DMS53 (cell line): ENCODE measurements at places on chromosomes 5 and 9.

- DNase-seq: no peak
These were observed 102.2 kb downstream of the SERINC5 start for GRCh38 chr5:80153586-80154126.

DNA sequence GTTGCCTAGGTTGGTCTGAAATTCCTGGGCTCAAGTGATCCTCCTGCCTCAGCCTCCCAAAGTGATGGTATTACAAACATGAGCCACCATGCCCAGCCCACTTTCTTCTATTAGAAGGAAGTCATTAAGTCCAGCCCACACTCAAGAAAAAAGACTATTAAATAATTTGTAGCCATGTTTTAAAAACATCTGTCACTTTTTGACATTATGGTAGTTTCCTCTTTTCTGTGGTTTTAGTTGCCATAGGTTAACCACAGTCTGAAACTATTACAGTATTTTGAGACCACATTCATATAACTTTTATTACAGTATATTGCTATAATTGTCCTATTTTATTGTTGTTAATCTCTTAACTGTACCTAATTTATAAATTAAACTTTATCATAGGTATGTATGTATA lies 31.9 kb upstream of the C5orf24 start:
- no peak for DNase-seq

DNA sequence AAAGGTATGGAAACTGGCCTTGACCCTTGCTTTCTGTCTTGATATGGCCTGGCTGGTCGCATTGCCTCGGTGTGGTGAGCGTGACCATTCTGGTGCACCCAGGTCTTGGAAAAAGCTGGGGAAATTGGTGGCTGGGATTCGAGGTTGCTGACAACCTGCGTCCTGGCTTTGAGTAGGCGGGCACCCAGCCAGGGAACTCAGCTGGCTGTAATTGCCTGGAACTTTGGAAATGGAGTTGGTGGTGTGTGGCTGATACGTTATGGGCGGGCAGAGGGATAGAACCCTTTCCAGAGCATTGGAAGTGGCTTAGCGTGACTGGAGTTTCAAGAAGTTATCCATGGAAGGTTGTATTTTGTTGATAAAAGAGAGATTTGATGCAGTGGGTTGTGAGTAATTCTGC lies 35.2 kb downstream of the KCNMB1 start:
- no peak for DNase-seq

GRCh38 chr5:96576876-96577275 lies 85.3 kb upstream of the CAST start:
- no peak for DNase-seq

DNA sequence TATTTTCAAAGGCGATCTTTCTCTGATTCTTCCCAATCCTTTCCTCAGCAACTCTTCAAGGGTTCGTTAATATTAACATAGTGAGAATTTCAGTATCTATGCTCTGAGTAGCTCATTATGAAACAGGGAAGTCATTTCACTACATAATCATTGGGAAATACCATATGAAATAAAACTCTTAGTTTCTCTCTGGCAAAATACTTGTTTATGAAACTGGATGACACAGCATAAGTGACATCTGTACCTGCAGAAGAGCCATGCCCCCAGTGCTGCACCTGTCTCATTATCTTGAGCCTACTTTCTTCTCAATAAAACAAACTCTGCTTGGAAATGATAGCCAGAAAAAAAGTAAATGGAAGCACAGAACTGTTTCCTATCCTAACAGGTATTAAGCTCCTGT lies 33.8 kb upstream of the OTULIN start:
- DNase-seq: peak; percentile 16

DNA sequence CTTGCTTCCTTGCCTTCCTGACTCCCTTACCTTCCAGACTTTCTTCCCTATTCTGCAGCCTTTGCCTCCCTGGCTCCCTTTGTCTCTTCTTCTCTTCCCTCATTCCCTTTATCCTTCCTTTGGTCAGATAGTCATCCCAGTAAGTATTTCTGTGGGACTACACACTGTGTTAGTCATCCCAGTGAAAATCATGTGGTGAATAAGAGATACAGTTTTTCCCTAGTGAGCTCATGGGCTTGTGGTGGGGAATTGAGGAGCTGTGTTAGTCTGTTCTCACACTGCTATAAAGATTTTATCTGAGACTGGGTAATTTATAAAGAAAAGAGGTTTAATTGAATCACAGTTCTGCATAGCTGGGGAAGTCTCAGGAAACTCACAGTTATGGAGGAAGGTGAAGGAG lies 109.8 kb upstream of the EDIL3 start:
- DNase-seq: no peak

DNA sequence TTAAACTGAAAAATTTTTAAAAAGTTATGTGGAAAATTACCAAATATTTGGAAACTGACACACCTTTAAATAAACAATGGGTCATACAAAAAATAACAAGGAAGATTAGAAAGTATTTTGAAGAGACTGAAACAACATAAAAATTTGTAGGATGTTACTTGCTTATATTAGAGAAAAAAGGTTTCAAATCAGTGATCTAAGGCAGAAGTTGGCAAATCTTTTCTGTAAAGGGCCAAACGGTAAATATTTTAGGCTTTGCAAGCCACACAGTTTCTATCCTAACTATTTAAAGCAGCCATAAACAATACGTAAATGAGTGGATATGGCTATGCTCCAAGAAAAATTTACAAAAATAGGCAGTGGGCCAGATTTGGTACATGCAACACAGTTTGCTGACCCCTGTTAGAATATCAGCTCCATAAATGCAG lies 81.3 kb downstream of the OXCT1 start:
- no peak for DNase-seq

- peak; percentile 76 for DNase-seq
These were observed 57.4 kb upstream of the PRSS3 start for GRCh38 chr9:33737811-33738606.

GRCh38 chr5:124708086-124708485 lies 38.4 kb downstream of the ZNF608 start:
- no peak for DNase-seq

GRCh38 chr5:115555084-115555633 lies 10.6 kb upstream of the FEM1C start:
- DNase-seq: no peak

- DNase-seq: no peak
These were observed 639.4 kb downstream of the PDE4D start for GRCh38 chr5:59254055-59254687.

- no peak for DNase-seq
These were observed 101.9 kb downstream of the MACIR start for GRCh38 chr5:103360475-103360874.

DNA sequence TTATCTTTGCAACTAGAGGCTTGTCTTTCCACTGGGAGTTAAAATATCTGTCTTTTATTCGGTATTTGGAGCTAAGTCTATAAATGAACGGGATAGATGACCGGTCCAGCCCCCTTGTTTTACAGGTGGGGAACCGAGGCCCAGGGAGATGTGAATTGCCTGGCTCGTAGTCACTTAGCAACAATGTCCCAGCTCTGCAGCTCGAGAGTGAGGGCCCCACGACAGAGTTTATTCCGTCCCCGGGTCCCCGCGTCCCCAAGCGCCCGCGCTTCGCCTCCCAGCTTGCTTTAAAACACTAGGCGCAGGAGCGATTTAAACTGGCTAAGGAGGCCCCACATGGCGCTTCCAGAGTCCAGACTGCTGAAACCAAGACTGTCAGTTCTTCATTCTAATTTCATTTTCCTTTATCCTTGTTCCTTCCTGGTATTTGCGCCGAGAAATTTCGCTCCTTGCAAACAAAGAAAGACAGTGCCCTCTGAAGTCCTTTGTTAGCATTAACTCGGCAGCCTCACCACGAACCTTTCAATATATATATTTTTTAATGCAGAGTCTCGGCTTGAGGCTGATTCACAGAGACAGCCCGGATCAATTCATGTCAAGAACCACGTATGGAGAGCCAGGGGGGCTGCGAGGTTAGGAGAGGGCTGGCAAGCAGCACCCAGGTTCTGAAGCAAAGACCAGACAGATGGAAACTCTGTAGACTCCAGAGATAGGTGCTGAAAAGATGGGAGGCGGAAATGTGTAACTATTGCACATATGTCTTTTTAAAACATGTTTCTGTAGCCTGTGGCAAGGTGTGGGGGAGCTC lies 1.4 kb upstream of the ENC1 start:
- peak; percentile 88 for DNase-seq

GRCh38 chr9:136512651-136513071 lies 29.8 kb upstream of the SEC16A start:
- peak; percentile 35 for DNase-seq

GRCh38 chr9:19967216-19967887 lies 178.5 kb upstream of the SLC24A2 start:
- no peak for DNase-seq

- no peak for DNase-seq
These were observed 22.6 kb upstream of the NOTCH1 start for GRCh38 chr9:136568288-136569081.

GRCh38 chr9:112664531-112664930 lies 53.4 kb downstream of the INIP start:
- DNase-seq: no peak

DNA sequence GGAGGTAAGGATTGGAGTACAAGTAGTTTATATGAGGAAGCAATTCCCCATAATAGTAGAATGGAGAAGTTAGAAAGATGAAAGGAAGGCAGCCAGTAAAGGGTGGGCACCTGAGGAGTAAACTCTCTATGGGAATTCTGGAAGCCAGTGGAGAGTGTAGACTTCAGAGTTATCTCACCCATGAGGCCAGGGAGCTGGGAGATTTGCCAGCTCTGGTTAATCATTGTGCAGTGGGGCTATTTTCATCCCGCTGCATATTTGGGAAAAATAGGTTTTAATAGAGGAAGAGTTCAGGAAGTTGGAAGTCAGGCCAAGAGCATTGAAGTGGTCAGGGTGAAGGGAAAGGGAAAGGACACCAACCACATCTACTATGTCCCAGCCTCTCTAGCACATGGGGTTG lies 242.3 kb upstream of the BRINP1 start:
- DNase-seq: peak; percentile 15

DNA sequence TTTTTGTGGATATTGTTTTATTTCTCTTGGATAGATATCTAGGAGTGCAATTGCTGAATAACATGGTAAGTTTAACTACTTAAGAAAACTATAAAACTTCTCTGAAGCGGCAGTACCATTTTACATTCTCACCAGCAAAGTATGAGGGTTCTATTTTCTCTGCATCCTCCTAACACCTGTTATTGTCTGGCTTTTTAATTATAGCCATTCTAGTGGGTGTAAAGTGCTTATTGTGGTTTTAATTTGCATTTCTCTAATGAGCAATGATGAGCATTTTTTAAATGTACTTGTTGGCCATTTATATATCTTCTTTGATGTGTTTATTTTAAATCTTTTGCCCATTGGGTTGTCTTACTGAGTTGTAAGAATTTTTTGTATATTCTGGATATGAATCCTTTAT lies 28.7 kb downstream of the SMIM32 start:
- no peak for DNase-seq
